ENCODE measurements at places on chromosomes 3 and 15. TPM values are rescaled to one million over a fixed set of nuclear protein-coding genes. Genes with fewer than 3 reads are reported as not detected.
A peak's percentile ranks its signal among the peaks of the same experiment; 100 is the strongest.

GALNT15 gene
- 0.05 TPM for total RNA-seq

- H3K27me3 ChIP-seq = no peaks in the 10 kb centered on the region
- no peak overlapping the region for H3K27ac ChIP-seq
- H3K4me3 ChIP-seq = no peak overlapping the region
- no peak for DNase-seq
- no peaks in the 10 kb centered on the region for H3K4me1 ChIP-seq
- no peaks in the 10 kb centered on the region for H3K36me3 ChIP-seq
Measured at GRCh38 chr3:115397433-115397832, 225.9 kb upstream of the GAP43 start.

- H3K4me1 ChIP-seq = peaks cover 34% of the 10 kb centered on the region
- DNase-seq = peak; percentile 68
- H3K36me3 ChIP-seq = no peaks in the 10 kb centered on the region
- peak overlapping the region; percentile 17 for H3K27ac ChIP-seq
- no peaks in the 10 kb centered on the region for H3K27me3 ChIP-seq
Measured at GRCh38 chr3:30286007-30286669, 320.3 kb upstream of the TGFBR2 start.

- H3K4me1 ChIP-seq = no peaks in the 10 kb centered on the region
- no peak overlapping the region for H3K27ac ChIP-seq
- no peak for DNase-seq
- no peaks in the 10 kb centered on the region for H3K27me3 ChIP-seq
- no peaks in the 10 kb centered on the region for H3K36me3 ChIP-seq
Measured at GRCh38 chr3:79767194-79767904, 449 bp downstream of the ROBO1 start.

TP63 gene
- not detected for total RNA-seq

NR1D2 gene
- 60.9 TPM for total RNA-seq

CASR gene
- total RNA-seq = not detected

ACKR2 gene
- total RNA-seq = 0.76 TPM

GRCh38 chr3:55492976-55493375, 5.9 kb upstream of the WNT5A start:
- no peak for DNase-seq
- H3K27me3 ChIP-seq = no peaks in the 10 kb centered on the region
- no peaks in the 10 kb centered on the region for H3K36me3 ChIP-seq

DNA sequence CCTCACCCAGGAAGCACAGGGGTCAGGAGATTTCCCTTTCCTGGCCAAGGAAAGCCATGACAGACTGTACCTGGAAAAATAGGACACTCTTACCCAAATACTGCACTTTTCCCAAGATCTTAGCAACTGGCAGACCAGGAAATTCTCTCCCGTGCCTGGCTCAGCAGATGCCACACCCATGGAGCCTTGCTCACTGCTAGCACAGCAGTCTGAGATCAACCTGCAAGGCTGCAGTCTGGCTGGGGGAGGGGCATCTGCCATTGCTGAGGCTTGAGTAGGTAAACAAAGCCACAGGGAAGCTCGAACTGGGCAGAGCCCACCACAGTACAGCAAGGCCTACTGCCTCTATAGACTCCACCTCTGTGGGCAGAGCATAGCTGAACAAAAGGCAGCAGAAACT, 567.3 kb upstream of the LMCD1 start:
- H3K36me3 ChIP-seq = no peaks in the 10 kb centered on the region
- H3K4me3 ChIP-seq = no peak overlapping the region
- peaks cover 9% of the 10 kb centered on the region for H3K4me1 ChIP-seq

GABRB3 gene
- total RNA-seq = 0.52 TPM

PSTPIP1 gene
- 0.79 TPM for total RNA-seq

PP2D1 gene
- total RNA-seq = not detected
